Fibroblast of skin of back (primary cell): ENCODE measurements at places on chromosomes 13 and 19.

- peak; percentile 92 for DNase-seq
Measured at GRCh38 chr19:38691938-38692457, 44.5 kb downstream of the ACTN4 start.

GRCh38 chr13:66353664-66354063 is 876.5 kb downstream of the PCDH9 start:
- DNase-seq = peak; percentile 15

- DNase-seq = peak; percentile 75
Measured at GRCh38 chr19:31674503-31675192, 325.4 kb upstream of the TSHZ3 start.

GRCh38 chr13:44044547-44045179 is 165.0 kb downstream of the LACC1 start:
- DNase-seq = no peak

- DNase-seq = peak; percentile 99
Measured at GRCh38 chr13:105442949-105443699, 1092.3 kb downstream of the EFNB2 start.

- no peak for DNase-seq
Measured at GRCh38 chr13:49530457-49530856, 34.7 kb downstream of the PHF11 start.

GRCh38 chr13:74210693-74211393 is 76.6 kb upstream of the KLF12 start:
- DNase-seq = peak; percentile 100

- DNase-seq = no peak
Measured at GRCh38 chr13:47508527-47509228, 492.4 kb downstream of the SUCLA2 start.

- no peak for DNase-seq
Measured at GRCh38 chr13:21328836-21329477, 130.1 kb downstream of the ZDHHC20 start.

DNA sequence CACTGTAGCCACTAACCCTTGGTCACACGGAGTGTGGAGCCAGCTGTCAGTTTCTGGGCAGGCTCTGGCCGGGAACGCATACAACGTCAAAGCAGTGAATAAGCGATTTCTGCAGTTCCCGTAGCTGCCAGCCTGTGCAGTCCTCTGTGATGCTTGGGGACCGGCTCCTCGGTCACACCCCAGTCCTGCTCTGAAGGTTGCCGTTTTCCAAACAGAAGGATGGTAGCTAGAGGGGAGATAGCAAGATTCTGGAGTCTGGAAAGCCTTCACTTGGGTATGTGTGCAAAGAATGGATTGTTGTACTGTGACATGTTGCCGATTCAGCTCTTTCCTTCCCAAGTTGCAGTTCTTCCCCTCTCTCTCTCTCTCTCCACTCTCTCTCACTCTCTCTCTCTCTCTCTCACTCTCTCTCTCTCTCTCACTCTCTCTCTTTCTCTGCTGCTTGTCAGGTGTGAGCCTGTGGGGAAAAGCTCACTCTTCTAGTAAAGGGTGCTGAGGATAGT is 38.7 kb upstream of the C1QTNF9 start:
- peak; percentile 45 for DNase-seq

- peak; percentile 51 for DNase-seq
Measured at GRCh38 chr19:45952686-45953505, 20.8 kb downstream of the NOVA2 start.

DNA sequence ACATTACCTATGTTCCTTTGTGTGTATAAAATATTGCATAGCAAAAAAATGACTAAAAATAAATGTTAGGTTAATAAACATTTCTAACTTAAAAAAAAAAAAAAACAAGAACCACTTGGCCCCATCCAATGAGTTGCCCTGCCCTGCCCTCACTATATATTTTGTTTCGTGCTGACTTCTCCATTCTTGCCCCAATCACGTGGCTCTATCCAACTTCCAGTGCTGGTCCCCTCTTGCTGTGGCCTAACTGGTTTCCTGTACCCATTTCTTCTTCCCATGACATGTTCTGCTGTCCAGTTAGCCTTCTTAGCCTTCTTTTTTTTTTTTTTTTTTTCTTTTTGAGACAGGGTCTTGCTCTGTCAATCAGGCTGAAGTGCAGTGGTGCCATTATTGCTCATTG is 151.6 kb downstream of the FOXO1 start:
- no peak for DNase-seq

DNA sequence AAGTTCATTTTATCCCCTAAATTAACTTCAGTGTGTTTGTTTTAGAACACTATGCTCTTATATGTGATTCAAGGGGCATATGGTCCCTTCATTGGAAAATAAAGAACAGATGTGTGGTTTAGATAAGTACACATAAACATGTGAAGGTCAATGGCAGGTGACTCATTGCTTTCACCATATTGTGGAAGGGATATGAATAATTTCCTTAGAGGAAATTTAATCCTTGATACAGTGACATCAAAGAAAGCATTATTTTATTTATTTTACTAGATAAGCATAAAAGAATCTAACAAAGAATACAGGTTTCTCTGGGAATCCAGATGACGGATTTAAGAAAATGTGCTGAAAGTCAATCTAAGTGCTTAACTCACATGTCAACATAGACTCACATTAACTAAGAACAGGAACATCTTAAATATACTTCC is 373.5 kb downstream of the KCTD12 start:
- DNase-seq = peak; percentile 90

- no peak for DNase-seq
Measured at GRCh38 chr13:91168386-91168711, 179.1 kb upstream of the MIR17HG start.

- no peak for DNase-seq
Measured at GRCh38 chr19:6828698-6829633, 56.5 kb downstream of the VAV1 start.

GRCh38 chr19:10503002-10503789 is at the start of gene KEAP1:
Gene KEAP1, minus strand, starts transcription at chr19:10503356. Its CDS starts 3,323 bp downstream, at chr19:10500033.
- DNase-seq = peak; percentile 34

DNA sequence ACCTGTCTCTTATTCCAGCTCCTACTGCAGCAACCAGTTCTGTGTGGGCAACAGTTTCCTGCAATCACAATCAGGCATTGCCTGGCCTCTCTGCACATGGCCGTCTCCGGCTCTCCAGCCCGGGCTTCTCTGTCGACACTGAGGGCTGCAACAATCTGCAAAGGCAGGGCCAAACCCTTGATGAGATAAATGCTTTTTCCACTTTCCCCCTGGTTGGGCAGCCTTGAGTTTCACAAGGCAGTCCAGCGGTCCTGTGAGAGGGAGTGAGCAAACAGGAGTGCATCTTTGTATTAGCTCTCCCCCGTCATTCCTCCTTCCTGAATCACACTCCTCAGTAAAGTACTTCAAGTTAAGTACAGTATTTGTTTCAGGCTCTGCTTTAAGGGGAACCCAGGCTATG is 40.7 kb upstream of the VWA8 start:
- DNase-seq = peak; percentile 62

- DNase-seq = no peak
Measured at GRCh38 chr13:60258349-60258748, 94.6 kb upstream of the DIAPH3 start.

DNA sequence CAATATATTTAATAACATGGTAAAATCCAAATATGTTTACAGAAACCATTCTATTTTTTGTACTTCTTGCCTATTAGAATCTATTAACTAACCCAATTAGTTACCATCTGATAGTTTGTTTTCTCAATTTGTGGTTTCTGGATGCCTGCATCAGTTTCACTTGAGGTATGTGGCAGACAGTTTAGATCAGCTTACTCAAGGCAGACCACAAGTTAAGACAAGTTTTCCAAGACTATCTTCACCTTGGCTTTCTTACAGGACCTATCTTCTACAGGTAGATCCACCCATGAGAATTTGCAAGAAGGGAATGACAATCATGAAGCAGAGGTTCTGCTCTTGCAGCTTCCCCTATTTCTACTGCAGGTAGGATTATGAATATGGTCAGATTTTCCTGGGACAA is 458.6 kb downstream of the DACH1 start:
- DNase-seq = no peak

GRCh38 chr13:98221234-98221633 is 44.2 kb upstream of the RNF113B start:
- DNase-seq = no peak

GRCh38 chr13:75416327-75417011 is 65.5 kb downstream of the TBC1D4 start:
- no peak for DNase-seq

- no peak for DNase-seq
Measured at GRCh38 chr19:29507081-29507860, 18.5 kb upstream of the VSTM2B start.

- DNase-seq = peak; percentile 20
Measured at GRCh38 chr13:43478211-43478610, 308.6 kb downstream of the ENOX1 start.

- DNase-seq = no peak
Measured at GRCh38 chr19:48493718-48494401, 17.8 kb downstream of the LMTK3 start.

- peak; percentile 66 for DNase-seq
Measured at GRCh38 chr19:55005684-55006488, 32.2 kb downstream of the GP6 start.

DNA sequence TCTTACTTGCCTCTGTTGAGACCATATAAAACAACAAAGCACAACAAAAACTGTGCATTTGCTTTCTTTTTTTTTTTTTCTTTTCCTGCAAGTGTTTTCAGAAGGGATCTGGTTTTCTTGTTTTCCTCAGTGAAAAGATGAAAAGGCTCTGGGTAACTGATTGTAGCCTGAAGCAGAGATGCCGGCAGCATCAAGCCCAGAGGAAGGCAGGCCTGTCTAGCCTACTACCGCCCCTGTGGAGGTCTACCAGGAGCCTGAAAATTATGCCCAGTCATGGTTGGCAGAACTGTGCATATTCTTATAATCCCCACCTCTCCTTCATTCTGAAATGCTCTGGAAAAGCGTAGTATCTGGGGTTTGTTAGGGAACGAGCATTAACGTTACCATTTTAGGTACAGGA is 32.6 kb upstream of the MEDAG start:
- no peak for DNase-seq

DNA sequence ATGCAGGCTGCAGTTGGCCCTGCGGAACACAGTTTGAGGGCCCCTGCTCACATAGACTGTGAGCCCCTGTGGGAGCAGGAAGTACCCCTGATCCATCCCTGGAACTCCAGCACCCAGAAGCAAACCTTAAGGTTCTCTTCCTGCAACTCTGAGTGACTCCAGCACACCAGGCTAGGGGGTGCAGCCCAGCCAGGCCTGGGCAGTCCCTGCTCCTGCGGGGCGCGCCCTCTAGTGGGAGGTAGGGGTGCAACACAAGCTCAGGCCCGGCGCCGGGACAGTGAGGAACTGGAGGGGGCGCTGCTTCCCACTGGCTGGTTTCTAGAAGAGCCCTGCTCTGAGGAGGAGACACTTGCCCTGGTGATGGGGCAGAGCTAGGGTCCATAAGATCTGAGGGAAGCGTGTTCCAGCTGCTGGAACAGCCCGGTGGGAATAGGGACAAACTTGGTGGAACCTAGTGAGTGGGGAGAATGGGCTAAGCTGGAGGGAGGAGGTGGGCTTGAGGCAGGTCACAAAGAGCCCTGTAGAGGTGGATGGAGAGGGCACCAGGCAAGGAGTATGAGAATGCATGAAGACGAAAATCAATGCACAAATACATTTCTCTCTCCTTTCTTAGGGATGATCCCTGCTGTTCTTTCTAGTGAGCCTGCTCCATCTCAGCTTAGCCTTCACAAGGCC is 5.0 kb downstream of the ZSCAN5A start:
- peak; percentile 24 for DNase-seq

DNA sequence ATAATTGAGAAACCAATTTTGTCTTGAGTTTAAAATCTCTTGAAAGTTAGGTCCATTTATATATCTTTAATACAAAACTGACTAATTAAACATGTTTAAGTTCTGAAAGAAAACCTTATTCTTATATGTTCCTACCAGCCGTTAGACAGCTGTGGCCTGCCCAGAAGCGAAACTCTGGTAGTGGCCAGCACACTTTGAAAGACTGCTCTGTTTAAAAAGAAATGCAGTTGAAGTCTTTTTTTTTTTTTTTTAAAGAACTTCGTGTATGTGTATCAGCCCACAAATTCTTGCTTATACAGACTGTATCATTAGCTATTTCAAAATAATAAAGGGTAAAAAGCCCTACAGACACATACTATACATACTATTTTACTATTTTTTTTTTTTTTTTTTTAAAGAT is 34.0 kb downstream of the KCTD4 start:
- DNase-seq = no peak

GRCh38 chr13:98771838-98772611 is 19.6 kb upstream of the SLC15A1 start:
- no peak for DNase-seq

GRCh38 chr19:1102407-1103131 is 1.2 kb upstream of the GPX4 start:
- DNase-seq = peak; percentile 100

DNA sequence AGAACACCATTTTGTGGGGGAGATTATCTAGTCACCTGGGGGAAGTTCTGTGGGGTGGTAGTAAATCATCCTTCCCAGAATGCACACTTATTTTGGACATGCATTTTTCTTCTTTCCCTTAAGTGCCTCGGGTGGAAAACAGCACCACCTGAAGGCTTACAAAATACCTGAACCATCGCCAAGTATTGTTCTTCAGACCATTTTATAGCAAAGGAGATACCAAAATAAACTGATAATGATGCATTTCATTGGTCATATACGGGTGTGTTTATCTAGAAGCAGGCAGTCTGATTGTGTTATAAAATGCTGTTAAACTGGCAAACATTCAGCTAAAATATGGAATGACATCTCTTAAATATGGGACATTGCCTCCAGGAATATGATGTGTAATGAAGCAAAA is 1034.7 kb downstream of the SLITRK1 start:
- DNase-seq = no peak

GRCh38 chr19:33399081-33399744 is 25.7 kb downstream of the CEBPG start:
- DNase-seq = no peak

- DNase-seq = no peak
Measured at GRCh38 chr19:29439021-29439420, 86.8 kb upstream of the VSTM2B start.

DNA sequence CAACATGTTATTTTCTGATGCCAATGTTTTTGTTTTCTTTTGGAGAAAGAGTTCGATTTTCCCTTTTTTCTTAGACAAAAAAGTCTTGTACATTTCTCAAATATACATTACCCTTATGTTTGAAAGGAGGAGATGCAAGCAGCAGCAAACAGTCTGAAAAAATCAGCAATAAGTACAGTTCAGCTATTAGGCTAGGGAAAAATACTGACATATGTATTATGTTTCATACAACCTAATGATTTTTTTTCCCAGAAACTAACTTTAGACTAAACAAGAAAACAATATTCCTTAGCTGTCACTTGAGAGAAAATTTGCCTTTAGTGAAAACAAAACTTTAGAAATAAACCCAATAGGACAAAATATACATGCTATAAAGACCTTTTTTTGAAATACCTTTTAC is 1223.5 kb downstream of the SLITRK1 start:
- DNase-seq = no peak

DNA sequence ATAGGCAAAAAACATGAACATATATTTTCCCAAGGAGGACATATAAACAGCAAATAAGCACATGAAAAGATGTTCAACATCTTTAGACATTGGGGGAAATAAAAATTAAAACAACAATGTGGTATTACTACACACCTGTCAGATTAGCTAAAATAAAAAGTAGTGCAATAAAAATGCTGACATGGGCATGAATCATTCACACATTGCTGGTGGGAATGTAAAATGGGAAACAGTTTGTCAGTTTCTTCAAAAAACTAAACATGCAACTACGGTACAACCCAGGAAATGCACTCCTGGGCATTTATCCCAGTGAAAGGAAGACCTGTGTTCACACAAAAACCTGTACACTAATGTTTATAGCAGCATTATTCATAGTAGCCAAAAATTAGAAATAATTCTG is 5.3 kb upstream of the SUCLA2 start:
- DNase-seq = no peak
